ENCODE measurements at places on chromosomes 2 and 18.

- DNase-seq, result no peak
Observed at GRCh38 chr18:75869162-75869561, 441.7 kb upstream of the SMIM21 start.

- no peak for DNase-seq
Observed at GRCh38 chr2:70532244-70532935, 21.2 kb downstream of the TGFA start.

- DNase-seq, result no peak
Observed at GRCh38 chr2:15751477-15751876, 159.8 kb downstream of the DDX1 start.

GRCh38 chr18:72100465-72101004 lies 443.6 kb downstream of the CBLN2 start:
- DNase-seq, result no peak

DNA sequence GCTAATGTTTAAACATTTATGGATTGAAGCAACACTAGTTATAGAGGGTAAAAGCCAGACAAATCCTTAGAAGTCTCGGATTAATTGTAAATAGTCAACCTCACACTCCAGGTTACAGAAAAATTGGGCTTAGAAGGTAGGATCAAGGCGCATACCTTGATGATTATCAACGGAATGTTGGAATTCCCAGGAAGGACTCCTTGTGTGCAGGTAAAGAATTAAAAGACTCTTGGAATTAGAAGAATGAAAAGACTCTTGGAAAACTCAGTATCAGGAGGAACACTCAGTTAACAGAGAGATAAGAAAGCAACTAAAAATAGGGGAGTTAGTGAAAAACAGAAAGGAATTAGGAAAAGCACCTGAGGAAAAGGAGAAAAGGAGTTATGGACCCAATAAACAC lies 29.3 kb upstream of the EPHA4 start:
- no peak for DNase-seq

DNA sequence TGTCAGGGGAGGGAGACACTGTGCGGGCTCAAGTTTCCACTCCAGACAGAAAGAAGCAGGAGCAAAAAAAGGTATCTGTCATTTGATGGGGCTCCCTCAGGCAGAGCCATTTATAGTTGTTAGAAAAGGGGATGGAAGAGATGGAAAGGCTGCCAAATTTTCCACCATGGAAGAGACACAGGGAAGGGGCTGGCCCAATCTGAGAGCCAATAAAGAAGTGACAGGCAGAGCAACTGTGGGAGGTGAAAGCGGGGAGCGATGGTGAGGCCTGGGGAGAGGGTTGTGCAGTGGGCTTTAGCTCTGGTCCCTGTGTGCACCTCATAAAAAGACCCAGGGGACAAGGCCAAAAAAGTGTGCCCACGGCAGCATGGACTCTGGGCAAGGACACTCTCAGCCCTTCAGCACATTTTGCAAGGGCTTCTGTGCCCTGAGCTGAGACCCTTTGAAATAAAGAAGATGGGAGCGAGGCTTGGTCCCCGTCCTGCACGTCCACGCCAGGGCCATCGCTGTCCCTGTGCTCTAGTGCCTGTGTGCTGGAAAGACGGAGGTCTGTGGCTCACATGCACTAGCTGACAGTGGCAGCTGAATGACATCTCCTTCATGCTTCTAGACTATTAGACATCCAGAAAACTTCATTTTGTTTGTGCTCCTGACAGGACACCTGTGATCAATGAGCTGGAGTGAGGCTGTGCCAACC lies 456.7 kb upstream of the HS6ST1 start:
- no peak for DNase-seq

DNA sequence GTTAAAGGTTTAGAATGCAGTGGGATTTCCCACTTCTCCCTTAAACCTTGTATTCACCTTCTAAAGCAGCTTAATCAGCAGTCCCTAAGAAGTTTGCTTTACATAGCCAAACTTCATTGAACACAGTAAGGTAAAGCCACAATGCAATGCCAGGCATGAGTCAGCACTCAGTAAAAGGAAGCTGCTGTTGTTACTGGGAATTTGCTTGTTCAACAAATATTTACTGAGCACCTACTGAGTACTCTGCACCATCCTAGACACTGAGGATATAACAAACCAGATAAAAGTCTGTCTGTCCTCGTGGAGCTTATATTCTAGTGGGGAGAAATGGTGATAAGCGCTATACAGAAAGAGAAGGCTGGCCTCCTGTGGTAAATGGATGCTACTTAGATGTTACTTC lies 162.7 kb downstream of the PKP4 start:
- peak; percentile 16 for DNase-seq

GRCh38 chr2:109447251-109447661 lies 166.5 kb downstream of the SEPTIN10 start:
- DNase-seq, result no peak

DNA sequence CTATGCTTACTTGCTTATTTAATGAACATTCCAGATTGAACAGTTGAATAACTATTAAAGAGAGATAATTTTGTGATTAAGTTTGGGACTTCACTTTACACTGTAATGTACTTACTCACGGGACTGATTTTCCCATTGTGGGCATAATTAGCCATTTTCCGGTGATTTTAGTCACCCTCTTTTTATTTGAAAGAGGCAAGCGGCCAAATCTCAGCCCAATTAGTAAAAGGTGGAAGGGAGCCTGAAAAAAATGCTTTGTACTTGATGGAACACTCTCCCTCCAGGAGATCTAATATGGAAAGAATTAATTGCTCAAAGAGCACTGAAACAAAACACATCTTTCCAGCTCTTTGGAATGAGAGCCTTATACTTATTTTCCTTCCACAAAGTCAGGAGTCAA lies 50.2 kb downstream of the CALCRL start:
- DNase-seq, result no peak

DNA sequence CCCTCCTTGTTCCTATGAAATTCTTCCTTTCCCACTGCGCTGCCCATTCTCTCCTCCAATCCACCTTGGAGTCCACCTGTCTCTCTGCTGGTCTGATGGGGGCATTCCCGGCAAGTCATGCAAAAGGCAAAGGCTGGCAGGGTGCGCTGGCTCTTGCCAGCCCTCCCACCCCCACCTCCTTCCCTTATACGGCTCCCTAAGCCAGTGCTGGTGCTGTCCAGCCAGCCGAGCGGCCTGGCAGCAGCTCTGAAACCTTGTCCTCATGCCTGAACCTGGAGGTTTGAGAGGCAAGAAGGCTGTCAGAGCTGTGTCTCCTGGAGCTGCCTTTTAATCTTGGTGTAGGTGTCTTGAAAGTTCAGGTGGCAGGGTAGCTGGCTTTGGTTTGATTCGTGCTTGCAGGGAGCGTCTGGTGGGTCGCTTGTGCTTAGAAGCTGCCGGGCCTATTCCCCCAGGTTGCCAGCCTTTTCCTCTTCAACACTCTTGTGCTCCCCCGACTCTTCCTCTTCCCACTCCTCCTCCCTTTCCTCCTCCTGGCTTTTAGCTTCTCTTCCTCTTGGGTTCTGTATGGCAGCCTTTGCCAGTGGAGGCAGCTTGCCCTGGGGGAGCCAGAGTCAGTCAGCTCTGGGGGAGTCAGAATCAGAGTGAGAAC lies 748 bp downstream of the LIPG start:
- no peak for DNase-seq

DNA sequence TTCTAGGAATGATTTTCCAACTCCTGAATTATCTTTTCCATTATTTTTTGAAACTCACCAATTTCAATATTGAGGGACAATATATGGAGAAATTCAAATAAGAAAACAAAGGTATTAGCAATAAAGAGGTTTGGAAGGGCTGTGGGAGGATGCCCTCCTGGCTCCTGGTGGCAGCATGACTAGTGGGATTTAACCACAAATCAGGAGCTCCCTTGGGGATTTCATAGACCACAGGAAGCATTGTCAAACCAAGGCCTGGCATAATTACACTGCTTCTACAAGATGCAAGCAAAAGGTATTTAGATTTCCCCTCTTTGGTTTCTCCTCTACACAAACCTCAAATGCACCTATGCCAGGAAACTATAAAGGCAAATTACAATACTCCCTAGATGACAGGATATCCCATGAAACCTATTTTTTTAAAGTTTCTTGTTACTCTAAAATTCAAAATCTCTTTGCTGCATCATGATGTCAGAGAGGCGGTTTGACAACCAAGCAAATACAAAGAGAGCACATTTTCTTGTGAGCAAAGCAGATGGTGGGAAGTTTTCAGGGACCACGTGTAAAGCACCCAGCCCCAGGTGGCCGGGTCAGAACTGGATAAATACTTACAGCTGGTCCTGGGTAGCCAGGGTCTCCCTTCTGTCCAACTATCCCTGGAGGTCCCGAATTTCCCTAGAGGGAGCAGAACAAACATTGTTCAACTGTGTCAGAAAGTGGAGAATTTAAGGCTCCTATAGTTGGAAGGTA lies 67.9 kb downstream of the COL6A3 start:
- DNase-seq, result no peak

- peak; percentile 10 for DNase-seq
Observed at GRCh38 chr2:120605231-120605935, 130.3 kb upstream of the GLI2 start.

GRCh38 chr2:121073320-121074210 lies 211.4 kb downstream of the TFCP2L1 start:
- no peak for DNase-seq

DNA sequence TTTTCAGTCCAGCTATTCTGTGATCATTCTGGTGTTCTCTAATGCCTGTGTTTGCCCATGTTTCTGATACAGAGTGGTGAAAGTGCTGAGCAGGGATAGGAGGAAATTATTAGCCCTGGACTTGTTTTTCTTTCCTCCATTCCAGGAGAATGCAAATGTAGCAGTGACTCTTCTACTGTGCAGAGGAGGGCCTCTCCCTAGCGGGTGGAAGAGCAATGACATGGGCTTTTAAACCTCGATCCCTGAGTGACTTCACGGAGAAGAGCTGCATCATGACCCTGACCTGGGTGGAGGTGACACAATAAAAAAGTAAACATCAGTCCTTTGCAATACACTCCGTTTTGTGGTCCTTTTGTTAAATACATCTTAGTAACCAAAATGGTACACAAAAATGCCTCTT lies 68.0 kb upstream of the NETO1 start:
- no peak for DNase-seq

DNA sequence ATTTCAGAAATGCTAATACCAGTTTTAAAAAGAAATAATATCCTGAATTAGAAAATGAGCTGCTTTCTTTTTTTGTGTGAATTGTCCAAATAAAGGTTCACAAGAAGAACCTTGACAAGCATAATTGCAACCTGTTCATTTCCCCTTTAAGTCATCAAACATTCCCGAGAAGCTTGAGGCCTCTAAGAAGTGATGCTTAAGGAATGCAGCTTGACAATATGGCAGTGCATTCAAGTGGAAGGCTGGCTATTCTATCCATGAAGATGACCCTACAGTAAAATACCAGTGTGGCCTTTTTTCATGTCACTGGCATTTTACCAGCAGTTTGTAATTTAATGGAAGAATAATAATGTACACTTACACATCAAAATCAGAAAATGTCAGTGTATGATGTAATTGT lies 216.7 kb downstream of the CTNNA2 start:
- DNase-seq, result no peak

GRCh38 chr18:32549248-32550110 lies 78.8 kb upstream of the GAREM1 start:
- DNase-seq, result peak; percentile 24

DNA sequence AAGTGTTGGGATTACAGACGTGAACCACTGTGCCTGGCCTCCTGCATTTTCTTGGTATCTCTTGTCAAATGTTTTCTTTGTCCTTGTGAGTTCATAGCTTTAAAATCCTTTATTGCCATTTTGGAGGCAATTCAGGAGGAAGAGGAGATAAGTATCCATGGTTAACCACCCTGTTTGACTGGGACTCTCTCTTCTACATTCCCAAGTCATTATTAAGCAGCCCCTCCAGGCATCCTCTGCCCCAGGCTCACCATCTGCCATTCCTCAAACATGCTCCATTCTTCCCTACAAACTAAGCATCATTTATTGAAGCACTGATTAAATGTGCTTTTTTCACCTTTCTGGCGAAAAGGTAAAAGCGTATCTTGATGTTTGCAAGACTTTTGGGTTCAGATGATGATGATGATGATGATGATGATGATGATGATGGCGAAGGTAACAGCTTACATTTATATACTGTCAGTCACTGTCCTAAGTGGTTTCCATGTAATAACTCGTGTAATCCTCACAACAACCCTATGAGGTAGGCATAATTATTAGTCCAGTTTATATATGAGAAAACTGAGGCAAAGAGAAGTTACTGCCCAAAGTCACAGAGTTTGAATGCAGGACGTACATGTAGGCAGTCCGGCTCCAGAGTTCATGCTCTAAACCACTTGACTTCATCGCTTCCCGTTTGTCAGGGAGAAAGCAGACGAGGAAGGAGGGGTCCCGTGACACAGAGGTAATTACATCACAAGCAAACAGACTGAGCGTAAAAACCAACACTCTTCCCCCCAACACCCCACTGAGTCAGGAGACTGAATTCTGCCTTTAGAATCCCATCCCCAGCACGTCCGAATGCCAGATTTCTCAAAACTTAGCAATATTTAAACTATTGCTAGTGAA lies 69.7 kb upstream of the ACKR3 start:
- no peak for DNase-seq

GRCh38 chr2:607709-608108 lies 69.5 kb downstream of the TMEM18 start:
- no peak for DNase-seq

- no peak for DNase-seq
Observed at GRCh38 chr2:237480556-237480955, 6.5 kb upstream of the MLPH start.

- no peak for DNase-seq
Observed at GRCh38 chr2:29000956-29001355, 19.9 kb downstream of the TOGARAM2 start.
